ENCODE measurements at places on chromosomes 1 and 21.
A peak's percentile ranks its signal among the peaks of the same experiment; 100 is the strongest.

GRCh38 chr1:174916846-174917245, 82.9 kb upstream of the CACYBP start:
- DNase-seq = no peak

GRCh38 chr21:35507181-35507759, 458.2 kb upstream of the RUNX1 start:
- DNase-seq = no peak

DNA sequence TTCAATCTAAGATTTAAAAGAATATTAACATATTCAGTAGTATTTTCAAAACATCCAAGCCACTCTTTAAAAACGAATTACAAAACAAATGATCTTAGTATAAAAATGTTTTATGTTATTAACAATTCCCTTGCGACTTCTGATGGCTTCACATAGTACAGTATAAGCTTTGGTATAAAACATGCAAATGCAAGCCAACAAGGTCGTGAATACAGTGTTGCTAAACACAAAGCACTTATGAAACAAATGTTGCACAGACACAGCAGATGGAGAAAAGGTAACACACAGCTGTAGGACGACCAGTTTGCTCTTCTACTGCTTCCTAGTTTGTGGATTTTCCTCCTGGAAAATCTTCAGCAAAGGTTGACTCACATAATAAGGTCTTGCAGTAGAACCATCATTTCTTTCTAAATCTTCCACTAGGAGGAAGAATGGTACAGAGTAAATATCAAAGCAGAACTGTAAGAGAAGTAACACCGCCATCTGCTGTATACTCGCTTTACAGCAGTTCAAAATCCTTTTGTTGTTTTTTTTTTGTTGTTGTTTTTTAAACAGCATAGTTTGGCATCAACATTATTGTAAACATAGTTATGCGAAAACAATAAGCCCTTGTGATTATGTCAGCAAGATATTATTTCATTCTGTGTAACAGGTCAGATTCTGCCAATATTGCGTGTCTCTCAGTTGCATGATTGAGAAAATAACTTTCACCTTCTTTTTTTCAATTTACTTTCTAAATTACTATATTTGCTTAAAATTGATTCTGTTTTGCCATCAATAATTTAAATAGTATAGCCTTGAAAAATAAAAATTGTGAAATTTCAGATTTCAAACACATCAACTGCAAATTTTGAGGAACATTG, 69.5 kb downstream of the LHX8 start:
- DNase-seq = no peak

DNA sequence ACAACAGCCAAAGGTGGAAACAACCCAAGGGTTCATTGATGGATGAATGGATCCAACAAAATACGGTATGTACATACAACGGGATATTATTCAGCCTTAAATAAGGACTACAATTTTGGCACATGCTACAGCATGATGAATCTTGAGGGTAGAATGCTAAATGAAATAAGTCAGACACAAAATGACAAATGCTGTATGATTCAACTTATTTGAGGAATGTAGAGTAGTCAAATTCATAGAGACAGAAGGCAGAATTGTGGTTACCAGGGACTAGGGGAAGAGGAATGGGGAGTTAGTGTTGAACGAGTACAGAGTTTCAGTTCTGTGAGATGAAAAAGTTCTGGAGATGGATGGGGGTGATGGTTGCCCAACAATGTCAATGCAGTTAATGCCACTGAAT, 118.0 kb upstream of the PAXBP1 start:
- DNase-seq = no peak

DNA sequence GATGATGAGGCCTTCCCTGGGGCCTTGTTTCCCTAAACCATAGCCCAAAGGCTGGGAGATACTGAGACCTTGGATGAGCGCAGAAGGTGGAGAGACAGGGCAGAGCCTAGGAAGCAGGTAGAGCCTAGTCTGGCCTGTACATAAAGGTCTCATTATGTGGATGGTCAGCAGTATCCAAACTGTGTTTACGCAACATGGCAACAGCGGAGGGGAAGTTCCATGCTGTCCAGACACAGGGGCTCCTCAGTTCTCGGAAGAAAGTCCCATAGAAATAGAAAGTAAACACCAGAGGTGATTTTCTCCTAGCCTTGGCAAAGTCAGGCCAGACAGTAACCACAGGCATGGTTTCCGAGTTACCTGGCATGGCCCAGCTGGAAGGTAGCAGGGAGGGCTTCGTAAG, 42.1 kb upstream of the MPZL1 start:
- DNase-seq = no peak

GRCh38 chr1:160046494-160047110, 14.8 kb upstream of the PIGM start:
- DNase-seq = peak; percentile 25

DNA sequence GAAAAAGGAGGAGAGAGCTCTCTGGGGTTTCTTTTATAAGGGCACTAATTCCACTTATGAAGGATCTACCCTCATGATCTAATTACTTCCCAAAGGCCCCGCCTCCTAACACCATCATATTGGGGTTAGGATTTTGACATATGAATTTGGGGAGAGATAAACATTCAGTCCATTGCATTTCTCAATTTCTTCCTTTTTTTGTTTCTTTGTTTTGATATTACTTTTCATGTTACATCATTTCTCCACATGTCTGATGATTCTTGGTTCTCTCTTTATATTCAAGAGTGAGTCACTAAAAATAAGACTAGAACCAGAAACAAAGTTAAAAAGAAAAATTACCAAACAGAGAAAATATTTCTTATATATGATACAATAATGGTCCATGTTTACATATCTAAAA, 63.2 kb upstream of the DUSP10 start:
- DNase-seq = no peak

DNA sequence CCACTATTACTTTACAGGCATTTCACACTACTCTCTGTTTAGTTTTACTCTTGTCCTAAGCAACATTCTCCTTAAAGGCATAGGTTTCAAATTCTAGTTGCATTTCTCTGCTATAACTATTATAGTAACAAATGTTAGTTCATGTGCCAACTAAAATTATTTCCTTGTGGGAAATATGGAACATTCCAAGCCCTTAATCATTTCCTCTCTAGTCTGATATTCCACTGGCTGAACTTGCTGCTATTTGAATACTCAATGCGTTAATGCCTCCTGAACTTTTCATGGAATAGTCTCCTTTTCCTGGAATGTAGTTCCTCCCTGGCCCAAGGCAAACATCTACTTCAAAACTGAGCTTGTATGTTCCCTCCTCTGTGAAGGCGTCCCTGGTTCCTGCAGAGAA, 19.3 kb upstream of the TBX19 start:
- no peak for DNase-seq

GRCh38 chr1:161092621-161093028, 3.3 kb upstream of the NECTIN4 start:
- DNase-seq = no peak

DNA sequence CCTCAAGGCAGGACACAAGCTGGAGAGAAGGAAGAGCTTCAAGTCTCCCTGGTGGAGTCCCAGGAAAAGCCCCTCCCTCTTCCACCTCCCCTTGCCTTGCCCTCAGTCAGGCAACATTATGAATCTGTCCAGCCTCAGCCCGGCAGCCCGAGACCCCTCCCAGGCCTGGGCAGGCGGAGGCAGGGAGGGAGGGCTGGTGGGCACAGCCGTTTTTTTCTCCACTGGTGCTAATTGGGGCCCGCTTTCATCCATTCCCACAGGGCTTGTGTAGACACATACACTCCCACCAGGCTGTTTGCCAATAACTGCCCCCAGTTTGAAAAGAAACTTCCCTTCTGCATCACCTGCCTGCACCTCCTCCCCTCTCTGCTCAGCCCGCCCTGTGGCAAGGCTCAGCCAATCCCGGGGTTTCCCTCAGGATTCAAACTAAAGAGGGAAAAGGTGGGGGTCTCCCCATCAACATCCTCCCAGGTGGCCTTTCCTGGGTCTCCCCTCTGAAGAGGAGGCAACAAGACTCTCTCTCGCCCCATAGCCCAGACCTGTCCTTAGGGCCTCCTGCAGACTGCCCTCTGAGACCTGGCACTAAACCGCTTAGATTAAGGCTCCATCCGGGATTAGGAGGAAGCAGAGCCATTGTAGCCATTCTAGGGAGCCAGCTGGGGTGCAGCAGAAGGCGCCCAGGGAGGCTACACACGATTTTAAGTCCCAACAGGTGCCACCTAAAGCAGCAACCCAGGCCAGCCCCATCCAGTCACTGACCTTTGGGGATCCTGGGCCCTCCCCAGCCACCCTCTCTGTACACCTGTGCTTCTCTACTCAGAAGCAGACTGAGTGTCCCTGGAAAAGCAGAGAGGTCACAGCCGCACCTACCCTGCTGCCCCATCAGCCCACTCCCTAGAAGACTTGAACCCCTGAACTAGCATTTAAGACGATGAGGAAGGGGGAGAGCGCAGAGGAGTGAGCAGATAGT, 3.5 kb downstream of the IGSF9 start:
- DNase-seq = no peak

- DNase-seq = no peak
These were observed 26.7 kb upstream of the SPSB1 start for GRCh38 chr1:9265968-9266367.

- no peak for DNase-seq
These were observed 2.4 kb upstream of the ABL2 start for GRCh38 chr1:179231923-179232322.

- no peak for DNase-seq
These were observed 94.7 kb downstream of the DMRTA2 start for GRCh38 chr1:50328552-50328951.

GRCh38 chr1:23282957-23283356, 61.1 kb downstream of the HNRNPR start:
- DNase-seq = no peak

DNA sequence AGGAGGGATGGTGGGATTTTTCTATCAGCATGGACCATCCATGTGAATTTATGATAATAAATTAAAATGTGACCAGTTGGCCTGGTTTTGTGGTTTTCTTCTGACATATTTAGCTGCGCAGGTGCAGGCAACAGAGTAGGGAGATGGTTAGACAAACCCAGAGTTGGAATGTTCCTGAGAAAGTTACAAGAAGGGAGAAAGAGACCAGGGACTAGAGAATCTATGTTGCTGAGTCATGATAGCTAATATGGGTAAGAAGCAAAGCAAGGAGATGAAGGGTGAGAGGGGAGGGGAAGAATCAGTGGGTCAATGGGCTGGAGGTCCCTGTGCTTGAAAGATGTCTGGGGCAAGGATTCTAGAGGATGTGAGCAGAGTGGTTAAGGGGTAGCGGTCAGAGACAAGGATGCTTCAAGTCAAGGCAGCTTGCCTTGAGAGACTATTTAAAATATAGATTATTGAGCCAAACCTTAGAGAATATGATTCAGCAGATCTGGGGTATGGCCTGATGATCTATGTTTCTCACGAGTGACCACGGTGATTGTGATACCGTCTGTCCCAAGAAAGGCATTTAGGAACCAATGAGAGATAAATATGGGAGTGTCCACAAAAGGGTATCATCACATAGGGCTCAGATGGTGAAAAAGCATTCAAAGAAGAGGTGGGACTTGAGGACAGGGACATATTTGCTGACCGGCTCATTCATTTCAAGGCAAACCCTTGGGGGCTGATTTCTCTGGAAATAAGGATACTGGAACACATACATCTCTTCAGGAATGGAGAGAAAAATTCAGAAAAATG, 219.7 kb upstream of the PLD5 start:
- DNase-seq = no peak

DNA sequence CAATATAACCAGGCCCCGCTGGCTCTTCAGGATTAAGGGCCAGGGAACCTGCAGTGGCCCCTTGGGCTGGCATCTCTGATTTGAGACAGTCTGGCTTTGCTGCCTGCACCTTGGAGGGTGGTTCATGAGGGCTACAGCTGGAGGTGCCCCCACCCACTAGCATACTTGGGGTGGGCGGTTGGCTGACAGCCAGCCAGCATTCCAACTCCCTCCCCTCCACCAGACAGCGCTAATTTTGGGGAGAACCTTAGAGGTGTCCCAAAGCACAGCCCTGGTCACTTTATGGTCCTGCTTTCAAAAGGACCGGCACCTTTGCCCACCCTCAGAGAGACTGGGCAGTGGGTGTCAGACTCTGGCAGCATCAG, 180.7 kb upstream of the VAMP3 start:
- DNase-seq = no peak

DNA sequence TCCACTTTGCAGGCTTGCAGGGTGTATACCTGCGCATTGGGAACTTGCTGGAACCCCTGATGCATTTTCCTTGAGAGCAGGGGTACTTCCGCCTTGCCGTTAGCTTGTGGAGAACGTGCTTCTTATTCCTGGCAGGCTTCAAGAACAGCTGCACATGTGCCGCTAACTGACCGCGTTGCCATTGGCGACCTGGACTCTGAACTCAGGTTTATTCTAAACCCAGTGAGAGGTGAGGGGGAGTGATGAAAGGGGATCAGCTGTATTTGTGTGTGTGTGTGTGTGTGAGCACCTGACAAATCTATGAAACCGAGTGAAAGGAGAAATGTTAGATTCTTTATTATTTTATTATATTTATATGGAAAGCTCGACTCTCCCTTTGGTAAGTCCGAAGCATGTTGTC, 128.6 kb downstream of the HUNK start:
- no peak for DNase-seq

GRCh38 chr1:41668967-41669366, 184.5 kb upstream of the EDN2 start:
- no peak for DNase-seq

GRCh38 chr1:147904726-147905125, 2.1 kb downstream of the GJA8 start:
- DNase-seq = peak; percentile 41

GRCh38 chr1:236016782-236017400, 48.0 kb downstream of the NID1 start:
- DNase-seq = no peak

DNA sequence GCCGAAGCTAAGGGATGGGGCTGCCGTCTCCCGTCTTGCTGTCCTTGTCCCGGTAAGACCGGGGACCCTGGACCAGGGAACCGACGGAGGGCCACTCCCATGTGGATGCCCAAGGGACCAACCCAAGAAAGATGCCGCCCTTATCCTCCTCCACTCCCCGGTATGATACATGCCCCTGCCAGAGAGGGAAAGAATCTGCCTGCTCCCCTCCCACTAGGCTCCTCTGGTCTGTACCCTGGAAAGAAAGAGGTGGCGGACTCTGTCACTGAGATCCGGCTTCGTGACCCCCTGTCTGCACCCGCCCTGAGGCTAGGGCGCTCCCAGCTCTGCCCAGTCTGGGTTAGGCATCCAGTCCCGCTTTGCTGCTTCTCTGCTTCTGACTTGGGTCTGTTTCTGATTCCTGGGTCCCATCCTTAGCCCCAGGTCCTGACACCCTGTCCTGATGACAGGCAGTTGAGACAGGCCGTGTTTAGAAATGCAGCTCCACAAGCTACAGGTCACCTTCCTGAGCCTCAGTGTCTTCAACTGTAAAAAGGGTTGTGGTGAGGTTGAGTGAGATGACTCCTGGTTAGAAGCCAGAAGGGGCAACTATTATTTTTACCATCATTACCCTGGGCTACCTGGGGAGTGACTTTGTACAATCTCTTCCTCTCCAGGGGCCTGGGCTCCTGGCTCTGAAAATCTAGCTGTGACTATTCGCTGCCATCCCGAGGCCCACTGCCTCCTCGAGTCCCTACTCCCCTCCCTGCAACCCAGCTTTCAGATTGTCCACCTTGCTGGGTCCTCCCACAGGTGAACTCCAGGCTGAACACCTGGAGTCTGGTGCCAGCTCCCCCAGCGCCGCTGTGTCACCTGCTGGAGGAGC, 3.7 kb downstream of the MATN1 start:
- DNase-seq = no peak

- DNase-seq = no peak
These were observed 67.6 kb downstream of the POFUT2 start for GRCh38 chr21:45220071-45220481.

- no peak for DNase-seq
These were observed 54.5 kb upstream of the PTGFRN start for GRCh38 chr1:116855191-116855619.

GRCh38 chr1:29264773-29265389, 28.6 kb downstream of the PTPRU start:
- no peak for DNase-seq

Data from T-helper 1 cell (primary cell).